ENCODE measurements at places on chromosomes 3 and 15. TPM values are rescaled to one million over a fixed set of nuclear protein-coding genes. Genes with fewer than 3 reads are reported as not detected.

Gene MOBP
- not detected for total RNA-seq

Gene ACOX2
- total RNA-seq: under 0.01 TPM

Gene TTLL13
- not detected for total RNA-seq

Gene GPR87
- 83.1 TPM for total RNA-seq

Gene MAGEL2
- not detected for total RNA-seq

Gene PPP1R2
- 95.7 TPM for total RNA-seq

Gene SPTBN5
- total RNA-seq: 0.43 TPM

Gene COL6A6
- not detected for total RNA-seq

Gene EPHB3
- 26.3 TPM for total RNA-seq

Gene FEZF2
- not detected for total RNA-seq

Gene PHLDB2
- 93.7 TPM for total RNA-seq

Gene SUSD5
- under 0.01 TPM for total RNA-seq

Gene ONECUT1
- total RNA-seq: not detected

Gene GOLGA8N
- 2.8 TPM for total RNA-seq

Gene ITIH1
- total RNA-seq: not detected

Gene PLSCR5
- total RNA-seq: not detected

Gene GOLGA6L4
- total RNA-seq: 0.21 TPM

Gene CLDN11
- 7.5 TPM for total RNA-seq

Gene CPB1
- total RNA-seq: not detected

Gene LRRC28
- 18.8 TPM for total RNA-seq

Gene FSTL1
- 47.3 TPM for total RNA-seq

Gene GOLGA8S
- not detected for total RNA-seq

Gene GOLGA6L10
- total RNA-seq: 0.24 TPM

Gene PARP6
- total RNA-seq: 22.9 TPM

Gene UBE2E1
- 148 TPM for total RNA-seq

Gene GP9
- not detected for total RNA-seq

Gene SLC25A26
- 44.1 TPM for total RNA-seq

Gene OTOL1
- total RNA-seq: not detected

Gene FANCD2
- 5.1 TPM for total RNA-seq

Gene CLEC3B
- not detected for total RNA-seq

Gene OXSM
- total RNA-seq: 24.5 TPM
